ENCODE measurements at places on chromosomes 7 and 10.

GRCh38 chr10:79266084-79266483 is 81.2 kb upstream of the PPIF start:
- DNase-seq, result no peak

GRCh38 chr7:111729483-111729882 is 167.2 kb upstream of the IMMP2L start:
- DNase-seq, result no peak

DNA sequence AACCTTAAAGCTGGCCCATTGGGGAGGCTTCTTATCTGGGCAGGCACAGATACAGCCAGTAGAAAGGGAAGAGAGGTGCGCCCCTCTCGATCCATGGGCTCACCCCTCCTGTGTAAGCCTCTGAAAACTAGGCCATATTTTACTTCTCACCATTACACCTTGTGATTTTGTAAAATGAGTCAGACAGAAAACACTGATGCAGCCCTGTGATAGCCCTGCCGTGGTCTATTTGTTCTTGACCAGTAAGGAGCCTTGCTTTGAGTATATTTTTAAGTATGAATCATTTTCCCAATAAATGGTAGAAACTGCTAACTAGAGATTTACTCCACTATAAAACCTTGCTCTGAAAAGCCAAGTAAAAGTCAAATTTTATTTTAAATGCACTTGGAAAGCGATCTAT is 329.8 kb upstream of the MBL2 start:
- no peak for DNase-seq

DNA sequence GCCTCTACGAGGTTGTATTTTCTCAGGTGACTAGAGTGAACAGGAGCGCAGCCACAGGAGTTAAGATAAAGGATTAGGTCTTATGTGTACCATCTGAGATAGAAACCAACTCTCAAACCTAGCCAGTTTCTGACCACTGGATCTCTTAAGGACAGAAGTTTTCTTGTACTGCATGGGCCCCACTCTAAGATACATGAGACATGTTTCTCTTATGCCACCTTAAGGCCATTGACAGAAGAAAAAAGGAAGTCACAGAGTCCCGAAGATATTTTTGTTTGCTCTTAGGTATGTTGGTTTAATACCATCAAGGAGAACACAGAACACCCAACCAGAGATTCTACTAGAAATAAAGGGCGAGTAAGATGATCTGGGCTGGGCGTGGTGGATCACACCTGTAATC is 335.8 kb downstream of the FRMD4A start:
- DNase-seq, result no peak

DNA sequence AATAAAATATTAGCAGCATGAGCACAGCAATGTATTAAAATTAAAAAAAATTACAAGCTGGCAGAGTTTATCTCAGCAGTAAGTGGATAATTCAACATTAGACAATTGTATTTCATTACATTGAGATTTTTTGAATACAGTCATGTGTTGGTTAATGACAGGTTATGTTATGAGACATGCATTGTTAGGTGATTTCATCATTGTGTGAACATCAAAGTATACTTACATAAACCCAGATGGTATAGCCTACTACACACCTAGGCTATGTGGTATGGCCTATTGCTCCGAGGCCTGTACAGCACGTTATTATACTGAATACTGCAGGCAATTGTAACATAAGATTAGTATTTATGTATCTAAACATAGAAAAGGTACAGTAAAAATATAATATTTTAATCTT is 29.7 kb downstream of the CCDC6 start:
- DNase-seq, result no peak

DNA sequence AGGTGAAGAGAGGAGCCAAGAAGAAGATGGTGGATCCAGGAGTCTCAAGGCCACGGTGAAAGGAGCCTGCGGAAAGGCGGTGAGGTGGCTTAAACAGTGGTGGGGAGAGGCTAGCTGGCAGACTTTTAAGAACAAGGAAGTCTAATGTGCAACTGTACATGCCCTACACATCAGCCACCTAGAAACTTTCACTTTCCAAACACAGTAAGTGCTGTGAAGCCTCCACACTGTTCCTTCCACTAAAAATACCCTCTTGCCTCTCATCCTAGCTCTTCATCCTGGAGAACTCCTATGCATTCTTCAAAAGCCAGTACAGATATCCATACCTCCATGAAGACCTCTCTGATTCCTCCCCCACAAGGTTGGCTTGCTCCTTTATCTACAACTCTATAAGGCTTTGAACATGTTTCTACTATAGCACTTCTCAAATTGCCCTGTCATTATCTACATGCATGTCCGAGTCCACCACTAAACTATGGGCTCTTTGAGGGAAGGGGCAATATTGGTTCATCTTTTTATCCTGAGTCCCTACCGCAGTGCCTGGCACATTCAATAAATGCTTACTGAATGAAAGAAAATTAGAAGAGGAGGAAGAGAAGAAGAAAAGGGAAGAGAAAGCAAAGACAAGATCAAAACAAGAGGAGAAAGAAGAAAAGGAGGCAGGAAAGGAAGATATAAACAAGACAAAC is 54.2 kb downstream of the DNAJC12 start:
- DNase-seq, result no peak

DNA sequence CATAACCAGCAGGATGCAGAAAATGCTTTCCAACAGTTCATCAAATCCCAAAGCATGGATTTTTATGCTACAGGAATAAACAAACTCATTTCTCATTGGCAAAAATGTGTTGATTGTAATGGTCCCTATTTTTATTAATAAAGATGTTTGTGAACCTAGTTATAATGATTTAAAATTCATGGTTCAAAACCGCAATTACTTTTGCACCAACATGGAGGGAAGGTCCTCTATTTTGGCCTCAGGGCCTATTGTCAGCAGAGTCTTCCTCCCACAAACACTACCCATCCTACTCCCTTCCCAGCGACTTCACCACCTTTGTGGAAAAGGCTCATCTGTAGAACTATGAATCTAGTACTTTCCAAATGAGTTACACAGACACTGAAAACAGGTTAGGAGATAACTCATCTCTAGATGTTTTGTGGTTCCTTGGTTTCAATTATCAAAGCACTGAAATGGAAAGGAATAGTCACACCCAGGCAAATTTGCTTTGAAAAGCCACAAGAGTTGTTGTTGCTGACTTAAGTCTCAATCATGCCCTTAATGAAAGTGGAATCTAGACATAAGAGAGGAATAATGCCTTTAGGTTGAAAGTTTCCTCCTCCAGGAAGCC is 59.4 kb upstream of the FRMD4A start:
- DNase-seq, result no peak

GRCh38 chr10:58180666-58181065 is 87.0 kb downstream of the IPMK start:
- DNase-seq, result no peak

- no peak for DNase-seq
Observed at GRCh38 chr7:22859641-22860290, 37.1 kb upstream of the TOMM7 start.

- DNase-seq, result no peak
Observed at GRCh38 chr10:84681781-84682180, 353.4 kb downstream of the CCSER2 start.

DNA sequence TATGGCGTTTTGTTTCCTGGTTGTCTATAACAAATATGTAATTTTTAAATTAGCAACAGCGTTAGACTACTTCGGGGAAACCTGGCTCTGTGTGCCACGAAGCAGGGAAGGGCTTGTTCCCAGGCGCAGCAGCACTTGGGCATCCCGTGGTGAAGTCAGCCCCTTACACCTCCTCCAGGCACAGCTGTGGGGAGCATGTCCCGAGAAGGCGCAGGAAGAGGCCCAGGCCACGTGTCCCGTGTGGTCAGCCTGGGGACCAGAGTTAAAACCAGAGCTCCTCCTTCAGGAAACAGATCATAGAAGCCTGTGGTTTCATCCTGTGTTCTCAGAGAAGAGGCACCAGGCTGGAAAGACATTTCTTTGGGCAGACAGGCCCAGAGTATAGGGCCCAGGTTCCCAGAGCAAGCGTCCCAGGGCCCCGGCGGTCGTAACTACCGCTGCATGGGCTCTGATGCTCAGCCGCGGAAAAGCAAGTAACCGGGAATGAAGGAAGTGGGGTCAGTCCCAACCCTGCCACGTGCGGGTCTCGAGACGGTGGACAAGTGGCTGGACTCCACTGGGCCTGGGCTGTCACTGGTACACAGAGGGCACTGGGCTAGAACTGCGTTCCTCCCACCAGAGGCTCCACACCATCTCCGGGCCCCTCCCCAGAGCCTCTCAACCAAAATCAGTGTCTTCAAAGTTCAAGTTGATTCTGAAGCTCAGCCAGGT is 7.1 kb downstream of the NUDT1 start:
- no peak for DNase-seq

DNA sequence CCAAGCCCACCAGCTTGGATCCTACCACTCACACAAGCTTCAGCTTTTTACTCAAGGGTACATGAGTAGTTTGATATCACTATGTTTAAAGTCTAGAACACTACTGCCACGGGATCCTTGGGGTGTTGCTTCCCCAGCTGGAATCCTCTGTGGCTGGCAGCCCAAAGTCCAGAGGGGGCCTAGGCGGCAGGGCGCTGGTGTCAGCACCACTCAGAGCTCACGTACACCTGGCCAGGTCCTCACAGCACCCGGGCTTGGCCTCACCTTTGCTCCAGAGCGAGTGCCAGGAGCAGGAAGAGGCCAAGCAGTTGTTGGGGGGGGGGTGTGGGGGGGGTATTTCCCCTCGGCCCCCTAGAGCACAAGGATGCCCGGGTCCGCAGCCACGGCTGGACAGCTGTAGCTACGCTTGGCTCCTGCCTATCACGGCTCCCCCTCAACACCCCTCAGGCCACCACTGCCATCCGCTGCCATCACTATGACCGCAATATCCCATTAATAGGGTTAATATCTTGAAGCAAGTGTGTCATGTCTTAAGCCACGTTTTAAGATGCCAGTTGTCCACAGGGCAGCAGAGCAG is 17.0 kb downstream of the ZDHHC6 start:
- no peak for DNase-seq

GRCh38 chr7:45239486-45239885 is 81.9 kb downstream of the RAMP3 start:
- no peak for DNase-seq

GRCh38 chr10:72175149-72175548 is 40.7 kb upstream of the ANAPC16 start:
- no peak for DNase-seq

GRCh38 chr7:38951213-38951612 is 26.5 kb upstream of the POU6F2 start:
- DNase-seq, result no peak

GRCh38 chr7:6367701-6368211 is 80.0 kb downstream of the DAGLB start:
- DNase-seq, result no peak

DNA sequence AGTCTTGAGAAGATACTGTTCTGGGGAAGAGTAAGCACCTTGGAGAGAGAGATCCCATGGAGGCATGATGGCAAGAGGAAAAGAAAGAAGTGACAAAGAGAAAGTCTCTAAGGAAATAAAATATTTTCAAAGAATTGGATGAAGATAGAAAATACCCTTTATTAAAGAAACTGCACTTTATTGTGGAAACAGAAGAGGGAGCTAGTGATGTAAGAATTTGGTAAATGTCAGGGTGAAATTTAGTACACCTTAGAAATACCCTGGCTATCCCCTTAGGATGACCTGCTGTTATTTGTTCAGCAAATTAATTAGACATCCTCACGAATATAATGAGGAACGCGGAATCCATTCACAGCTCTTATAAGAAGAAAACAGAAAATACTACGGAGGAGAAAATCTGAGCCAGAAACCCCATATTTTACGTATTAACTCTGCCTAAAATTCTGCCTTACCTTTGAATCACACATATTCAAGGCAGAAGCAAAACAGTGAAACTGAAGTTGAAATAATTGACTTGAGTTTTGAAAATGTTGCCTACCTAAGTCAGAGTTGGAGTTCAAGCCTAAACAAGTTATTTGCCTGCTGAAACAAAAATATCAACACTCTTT is 90.7 kb downstream of the TFPI2 start:
- no peak for DNase-seq

DNA sequence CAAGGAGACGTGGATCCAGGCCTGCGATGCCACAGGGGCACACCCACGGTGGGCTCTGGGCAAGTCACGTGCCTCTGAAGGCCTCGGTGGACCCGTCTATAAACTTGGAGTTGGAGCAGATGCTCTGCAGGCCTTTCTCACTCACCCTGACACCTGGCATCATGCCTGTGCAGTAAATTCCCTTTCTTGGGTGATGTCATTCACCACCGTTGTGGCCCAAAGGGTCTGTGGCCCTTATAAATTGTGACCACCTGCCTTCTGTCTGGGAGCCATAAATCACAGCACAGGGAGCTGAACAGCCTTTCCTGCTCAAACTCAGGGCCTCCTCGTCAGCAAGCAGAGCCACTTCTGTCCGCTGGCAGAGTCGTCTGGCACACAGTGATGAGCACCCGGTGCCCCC is 52.2 kb downstream of the GPAM start:
- no peak for DNase-seq

GRCh38 chr10:117736655-117737054 is 194.1 kb downstream of the EMX2 start:
- no peak for DNase-seq

DNA sequence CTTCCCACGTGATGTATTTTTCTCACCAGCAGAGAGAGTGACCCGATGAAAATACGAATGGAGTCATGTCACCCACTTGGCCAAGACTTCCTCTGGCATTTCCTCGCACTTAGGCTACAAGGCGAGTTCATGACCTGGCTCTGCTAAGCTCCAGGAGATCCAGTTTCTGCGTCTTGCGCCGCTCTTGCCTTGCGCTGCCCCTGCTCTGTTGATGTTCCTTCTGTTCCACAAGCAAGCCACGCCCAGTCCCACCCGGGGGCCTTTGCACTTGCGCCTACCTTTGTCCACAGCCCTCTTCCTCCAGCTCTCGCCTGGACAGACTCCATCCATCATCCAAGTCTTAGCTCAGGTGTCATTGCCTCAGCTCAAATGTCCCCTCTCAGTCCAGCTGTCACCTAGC is 116.3 kb upstream of the SHH start:
- DNase-seq, result no peak

DNA sequence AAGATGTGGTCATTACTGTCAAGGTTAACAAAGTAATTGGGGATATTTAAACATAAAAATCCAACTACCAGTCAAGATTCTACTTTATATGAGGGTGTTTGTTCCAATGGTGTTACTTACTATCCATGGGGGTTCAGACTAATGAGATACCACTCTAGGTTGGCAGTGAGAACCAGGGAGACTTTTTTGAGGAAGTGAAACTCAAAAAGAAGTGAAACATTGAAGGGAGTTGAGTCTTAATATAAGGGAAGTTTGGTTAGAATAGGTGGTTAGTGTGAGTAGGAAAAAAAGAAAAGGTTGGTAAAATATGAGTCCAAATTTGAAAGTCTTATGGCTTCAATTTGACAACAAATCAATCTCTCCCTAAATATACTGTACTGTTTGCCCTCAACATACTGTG is 123.6 kb upstream of the ANK3 start:
- DNase-seq, result no peak

GRCh38 chr7:94450044-94450697 is 55.5 kb downstream of the COL1A2 start:
- DNase-seq, result no peak

Data from activated CD4-positive, CD25-positive, alpha-beta regulatory T cell (primary cell).